ENCODE measurements at places on chromosomes 16 and 17.

DNA sequence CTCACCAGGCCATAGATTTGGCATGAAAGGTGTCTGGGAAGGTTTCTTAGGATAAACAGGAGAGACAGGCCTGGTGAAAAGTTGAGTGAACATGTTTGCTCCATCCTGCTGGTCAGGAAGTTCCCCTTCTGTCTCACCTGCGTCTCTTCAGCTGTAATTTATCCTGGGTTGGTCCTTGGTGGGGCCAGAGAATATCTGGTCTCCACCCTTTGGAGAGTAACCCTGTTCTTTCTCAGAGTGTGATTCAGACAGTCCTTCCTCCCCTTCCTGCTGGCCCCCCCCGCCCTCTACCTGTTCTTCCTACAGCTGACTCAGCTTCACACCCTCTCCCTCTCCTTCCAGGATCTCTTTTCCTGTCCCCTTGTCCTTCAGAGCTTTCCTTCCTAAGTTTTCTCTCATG lies 17.1 kb downstream of the MINK1 start:
- DNase-seq, result no peak

DNA sequence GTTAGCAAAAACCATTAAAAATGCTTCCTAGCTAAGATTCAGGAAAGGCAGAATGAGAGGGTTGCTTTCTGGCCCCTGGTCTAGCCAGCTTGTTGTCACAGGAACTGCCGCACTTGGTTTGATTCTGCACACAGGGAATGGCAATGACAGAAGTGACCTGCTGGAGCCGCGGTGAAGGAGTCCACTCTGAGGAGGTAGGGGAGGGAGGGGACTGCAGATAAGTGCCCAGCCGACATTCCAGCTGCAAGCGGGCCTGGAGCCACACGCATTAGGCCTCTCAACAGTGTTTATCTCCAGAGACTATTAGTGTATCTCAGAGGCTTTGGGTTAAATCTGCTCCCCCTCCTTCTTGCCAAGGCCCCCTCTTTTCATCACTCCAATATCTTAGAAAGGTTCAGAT lies 38.6 kb downstream of the CDRT15 start:
- DNase-seq, result no peak

DNA sequence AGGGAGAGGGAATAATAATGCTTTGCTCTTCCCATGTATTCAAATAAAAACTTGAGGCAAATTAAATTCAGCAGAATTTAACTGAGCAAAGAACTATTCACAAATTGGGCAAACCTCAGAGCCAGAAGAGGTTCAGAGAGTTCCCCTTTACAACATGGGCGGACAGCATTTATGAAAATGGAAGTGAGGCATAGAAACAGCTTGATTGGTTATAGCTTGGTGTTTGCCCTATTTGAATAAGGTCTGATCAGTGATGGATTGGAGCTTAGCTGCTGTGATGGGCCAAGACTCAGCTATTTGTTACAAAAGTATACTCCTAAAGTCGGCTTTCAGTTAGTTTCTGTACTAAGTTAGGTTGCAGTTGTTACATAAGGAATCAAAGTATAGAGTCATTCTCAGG lies 63.0 kb downstream of the TMEM100 start:
- no peak for DNase-seq

GRCh38 chr17:63414222-63414621 lies 31.9 kb downstream of the CYB561 start:
- DNase-seq, result no peak

- no peak for DNase-seq
Observed at GRCh38 chr17:48071654-48072053, 23.5 kb downstream of the NFE2L1 start.

- no peak for DNase-seq
Observed at GRCh38 chr16:85535352-85536072, 77.6 kb upstream of the GSE1 start.

DNA sequence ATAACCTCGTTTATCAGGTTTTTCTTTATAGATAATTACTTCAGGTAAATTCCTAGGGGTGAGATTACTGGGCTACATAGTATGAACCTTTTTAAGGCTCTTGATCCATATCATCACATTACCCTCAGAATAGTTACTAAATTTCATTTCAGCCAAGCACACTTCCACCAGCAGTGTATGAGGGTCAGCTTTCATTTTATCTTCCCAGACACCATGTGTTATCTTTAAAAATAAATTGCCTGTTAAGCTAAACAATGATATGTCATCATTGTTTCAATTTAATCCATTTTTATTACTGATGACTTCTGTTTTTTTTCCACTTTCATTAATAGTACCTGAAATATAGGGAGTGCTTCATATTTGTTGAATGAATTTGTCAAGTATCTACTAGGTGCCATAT lies 33.4 kb downstream of the PRKCA start:
- DNase-seq, result no peak

- DNase-seq, result no peak
Observed at GRCh38 chr17:79098282-79098867, 23.8 kb downstream of the ENGASE start.
